ENCODE measurements at places on chromosomes 12 and 14. TPM values are rescaled to one million over a fixed set of nuclear protein-coding genes. Genes with fewer than 3 reads are reported as not detected.

The GPRC5A gene
- 371 TPM for total RNA-seq

The INSM2 gene
- not detected for total RNA-seq

The GPR68 gene
- 0.29 TPM for total RNA-seq

The IAPP gene
- total RNA-seq: not detected

GRCh38 chr14:49160983-49161382, 425.2 kb downstream of the RPS29 start:
- no peak for DNase-seq

DNA sequence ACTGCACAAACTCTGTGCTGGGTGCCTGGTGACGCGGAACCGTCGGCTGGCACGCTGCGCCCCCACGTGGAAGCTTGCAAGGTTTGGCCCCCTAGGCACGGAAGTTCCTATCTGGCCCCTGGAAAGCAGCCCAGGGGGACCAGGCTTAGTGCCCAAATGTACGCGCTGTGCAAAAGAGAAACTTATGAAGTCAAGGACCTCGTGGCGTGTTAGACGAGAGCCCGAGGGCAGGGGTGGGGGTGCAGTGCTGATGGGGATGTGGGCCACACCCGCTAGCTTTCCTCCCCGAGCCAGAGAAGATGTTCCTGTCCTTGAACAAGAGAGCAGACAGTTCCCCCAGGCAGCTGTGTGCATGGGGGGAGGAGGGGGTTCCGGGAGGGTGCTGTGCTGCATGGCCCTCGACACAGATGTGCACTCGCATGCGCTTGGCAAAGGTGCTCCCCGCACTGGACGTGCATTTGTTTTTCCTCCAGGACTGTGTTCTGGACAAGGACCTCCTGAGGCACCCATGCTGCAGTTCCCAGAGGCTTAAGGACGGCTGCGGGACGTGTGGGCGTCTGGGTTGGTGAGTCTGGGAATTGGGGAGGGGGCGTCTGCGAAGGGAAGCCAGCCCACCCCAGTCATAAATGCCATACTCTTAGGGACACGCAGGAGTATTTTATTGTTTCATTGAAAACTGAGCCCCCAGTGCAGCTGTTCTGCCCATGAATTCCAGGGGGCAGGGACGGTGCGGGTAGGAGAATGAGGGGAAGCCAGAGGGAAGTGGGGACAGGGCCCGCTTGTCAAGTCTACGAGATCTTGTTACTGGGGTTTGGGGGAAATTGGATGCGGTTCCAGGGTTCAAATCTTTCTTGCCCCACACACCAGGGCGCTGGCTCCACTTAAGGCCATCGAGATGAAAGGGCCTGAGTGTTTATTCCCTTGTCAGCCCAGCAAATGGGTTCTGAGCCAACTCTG, 80.0 kb downstream of the NTF3 start:
- DNase-seq: peak; percentile 24

- DNase-seq: no peak
Measured at GRCh38 chr14:31229009-31229408, 21.4 kb upstream of the HECTD1 start.
